Progenitor cell of endocrine pancreas (in vitro differentiated cells): ENCODE measurements at places on chromosomes 2 and 18.

DNA sequence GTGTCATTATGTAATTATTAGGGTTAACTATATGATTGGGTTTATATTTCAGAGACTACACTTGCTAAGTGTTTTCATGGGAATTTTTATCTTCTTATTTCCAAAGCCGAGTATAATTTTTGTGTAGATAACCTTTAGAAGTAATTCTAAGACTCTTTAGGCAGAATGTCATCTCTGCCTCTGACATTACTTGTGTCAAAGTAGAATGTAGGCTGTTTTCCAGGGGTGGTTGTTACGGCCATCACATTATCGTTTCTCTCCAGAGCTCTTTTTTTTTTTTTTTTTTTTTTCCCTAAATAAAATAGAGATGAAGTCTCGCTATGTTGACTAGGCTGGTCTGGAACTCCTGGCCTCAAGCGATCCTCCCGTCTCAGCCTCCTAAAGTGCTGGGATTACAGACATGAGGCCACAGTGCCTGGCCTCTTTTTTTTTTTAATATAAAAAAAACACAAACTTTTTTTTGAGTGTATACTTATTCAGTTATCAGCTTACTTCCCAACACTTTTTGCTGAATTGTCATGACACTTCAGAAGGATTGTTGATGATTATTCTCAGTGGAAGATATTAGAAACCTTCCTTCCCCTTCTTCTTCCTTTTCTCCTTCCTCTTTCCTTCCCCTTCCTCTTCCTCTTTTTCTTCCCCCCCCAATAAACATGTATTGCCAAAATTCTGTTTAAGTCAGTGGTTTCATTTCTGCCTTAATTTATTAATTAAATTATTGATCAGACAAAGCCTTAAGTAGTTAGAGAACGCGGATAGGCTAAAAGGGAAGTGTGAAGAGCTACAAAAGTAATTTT, 2.3 kb downstream of the PIKFYVE start:
- peaks cover 24% of the 10 kb centered on the region for H3K4me1 ChIP-seq
- no peak overlapping the region for H3K27ac ChIP-seq
- H3K4me3 ChIP-seq, result peak overlapping the region; percentile 94

GRCh38 chr2:186584053-186584452, 5.8 kb upstream of the ITGAV start:
- H3K27ac ChIP-seq, result no peak overlapping the region
- no peak overlapping the region for H3K4me3 ChIP-seq
- no peaks in the 10 kb centered on the region for H3K36me3 ChIP-seq

GRCh38 chr2:157193461-157193860, 64.0 kb upstream of the GALNT5 start:
- peaks cover 1% of the 10 kb centered on the region for H3K4me1 ChIP-seq
- H3K4me3 ChIP-seq, result no peak overlapping the region
- no peak for DNase-seq

DNA sequence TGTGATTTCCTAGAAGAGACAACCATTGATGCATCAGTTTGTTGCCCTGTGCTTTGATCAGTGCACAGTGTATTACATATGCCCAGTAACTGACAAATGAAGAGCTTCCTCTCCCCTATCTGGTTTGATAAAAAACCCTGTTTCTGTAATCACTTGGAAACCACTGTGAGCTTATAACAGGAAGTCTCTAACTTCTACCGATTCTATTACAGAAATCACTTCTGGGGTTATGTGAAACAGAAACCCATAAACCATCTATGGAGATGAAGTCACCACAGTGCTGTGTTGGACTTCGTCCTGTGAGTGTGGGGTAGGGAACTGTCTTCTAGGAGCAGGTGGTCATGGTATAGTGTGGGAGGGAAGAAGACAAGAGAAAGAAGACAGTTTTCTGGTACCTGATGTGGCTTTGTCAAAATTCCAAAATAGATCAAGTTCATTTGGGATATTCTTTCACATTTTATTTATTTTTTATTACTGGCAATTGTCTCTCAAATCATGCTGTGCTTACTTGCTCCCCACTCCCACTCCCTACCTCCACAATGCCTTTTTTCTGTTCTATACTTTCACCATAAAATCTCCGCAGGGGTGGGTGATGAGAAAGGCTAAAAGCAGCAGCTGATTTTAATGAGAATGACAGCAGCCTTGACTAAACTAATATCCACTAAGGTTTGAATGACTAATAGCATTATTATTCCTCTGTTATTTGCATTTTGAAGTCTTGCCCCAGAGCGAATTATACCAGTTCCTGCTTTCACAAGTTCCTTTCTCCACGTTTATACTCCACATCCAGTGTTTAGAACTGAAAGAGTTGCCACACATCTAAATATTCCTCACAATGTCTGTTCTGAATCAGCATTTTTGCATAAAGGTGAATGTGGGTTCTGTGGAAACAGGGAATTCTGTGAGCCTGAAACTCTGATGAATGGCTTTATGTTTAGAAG, 41.7 kb upstream of the RND3 start:
- no peak for DNase-seq
- peaks cover 30% of the 10 kb centered on the region for H3K4me1 ChIP-seq
- no peak overlapping the region for H3K27ac ChIP-seq
- H3K36me3 ChIP-seq, result no peaks in the 10 kb centered on the region

DNA sequence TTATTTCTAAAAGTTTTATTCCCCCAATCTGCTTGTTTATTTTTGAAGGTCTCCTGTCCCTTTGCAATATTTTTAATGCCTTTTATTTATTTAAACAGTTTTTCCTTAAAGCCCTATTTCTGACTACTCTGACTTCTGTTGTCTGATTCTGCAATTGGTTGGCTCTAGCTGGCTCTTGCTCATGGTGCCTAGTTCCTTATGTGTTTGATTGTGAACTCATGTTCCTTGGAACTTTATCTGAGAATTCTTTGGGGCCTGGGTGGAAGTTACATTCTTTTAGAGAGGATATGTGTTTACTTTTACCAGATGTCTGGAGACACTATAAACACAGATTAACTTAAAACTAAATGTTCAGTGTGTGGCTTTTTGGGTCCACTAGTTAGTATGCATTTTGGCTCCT, 175.9 kb downstream of the DYSF start:
- peaks cover 8% of the 10 kb centered on the region for H3K4me1 ChIP-seq
- H3K27ac ChIP-seq, result no peak overlapping the region
- DNase-seq, result no peak
- peaks cover 1% of the 10 kb centered on the region for H3K36me3 ChIP-seq
- no peaks in the 10 kb centered on the region for H3K27me3 ChIP-seq

DNA sequence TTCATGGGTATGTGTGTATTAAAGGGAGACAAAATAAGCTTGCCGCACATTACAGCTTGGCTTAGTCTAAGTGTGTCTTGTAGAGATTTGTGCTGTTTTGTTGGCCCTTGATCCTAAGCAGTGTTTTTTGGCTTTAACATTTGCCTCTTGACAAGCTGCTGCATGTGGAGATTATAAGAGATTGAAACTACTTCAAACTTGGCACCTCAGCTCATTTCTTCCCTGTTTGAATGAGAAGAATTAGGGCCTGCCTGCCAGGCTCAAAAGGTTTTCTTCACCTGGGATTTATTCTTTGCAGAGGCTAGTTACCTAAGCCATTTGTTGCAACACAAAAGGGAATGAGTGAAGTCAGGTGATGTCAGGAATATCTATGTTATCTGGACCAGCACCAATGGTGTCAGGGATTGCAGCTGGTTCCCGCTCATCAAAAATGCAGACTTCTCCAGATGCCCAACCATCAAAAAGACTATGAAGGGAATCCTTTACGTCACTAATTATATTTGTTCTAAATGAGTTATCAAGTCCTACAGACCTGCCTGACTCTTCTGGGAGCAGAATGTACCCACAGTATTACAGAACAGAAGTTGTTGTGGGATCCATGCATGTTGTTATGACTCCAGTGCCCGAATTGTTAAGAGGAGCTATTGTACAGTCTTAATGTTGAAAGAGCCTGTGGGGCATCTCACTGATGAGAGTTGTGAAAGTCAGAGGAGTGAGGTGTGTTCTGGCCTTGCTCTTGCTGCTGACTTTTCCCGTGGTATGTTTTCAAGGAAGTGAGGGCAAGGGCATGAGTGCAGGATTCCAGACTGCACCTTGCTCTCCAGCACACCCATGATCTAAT, 31.0 kb downstream of the ABCA12 start:
- no peaks in the 10 kb centered on the region for H3K4me1 ChIP-seq
- H3K4me3 ChIP-seq, result no peak overlapping the region
- no peaks in the 10 kb centered on the region for H3K27me3 ChIP-seq
- H3K27ac ChIP-seq, result no peak overlapping the region
- no peaks in the 10 kb centered on the region for H3K36me3 ChIP-seq

DNA sequence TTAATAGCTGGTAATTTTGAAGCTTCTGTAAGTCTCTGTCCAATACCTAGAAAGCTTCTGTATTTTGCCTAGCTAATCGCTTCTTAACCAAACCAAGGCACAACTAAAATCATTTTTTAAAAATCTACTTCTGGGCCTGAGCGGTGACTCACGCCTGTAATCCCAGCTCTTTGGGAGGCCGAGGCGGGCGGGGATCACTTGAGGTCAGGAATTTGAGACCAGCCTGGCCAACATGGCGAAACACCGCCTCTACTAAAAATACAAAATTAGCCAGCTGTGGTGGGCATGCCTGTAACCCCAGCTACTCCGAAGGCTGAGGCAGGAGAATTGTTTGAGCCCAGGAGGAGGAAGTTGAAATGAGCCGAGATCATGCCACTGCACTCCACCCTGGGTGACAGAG, 148.6 kb upstream of the FIGN start:
- H3K27me3 ChIP-seq, result no peaks in the 10 kb centered on the region

GRCh38 chr2:36335597-36335996, 20.0 kb upstream of the CRIM1 start:
- H3K4me1 ChIP-seq, result peaks cover 15% of the 10 kb centered on the region
- H3K27me3 ChIP-seq, result no peaks in the 10 kb centered on the region
- H3K4me3 ChIP-seq, result no peak overlapping the region
- H3K27ac ChIP-seq, result no peak overlapping the region
- DNase-seq, result no peak

DNA sequence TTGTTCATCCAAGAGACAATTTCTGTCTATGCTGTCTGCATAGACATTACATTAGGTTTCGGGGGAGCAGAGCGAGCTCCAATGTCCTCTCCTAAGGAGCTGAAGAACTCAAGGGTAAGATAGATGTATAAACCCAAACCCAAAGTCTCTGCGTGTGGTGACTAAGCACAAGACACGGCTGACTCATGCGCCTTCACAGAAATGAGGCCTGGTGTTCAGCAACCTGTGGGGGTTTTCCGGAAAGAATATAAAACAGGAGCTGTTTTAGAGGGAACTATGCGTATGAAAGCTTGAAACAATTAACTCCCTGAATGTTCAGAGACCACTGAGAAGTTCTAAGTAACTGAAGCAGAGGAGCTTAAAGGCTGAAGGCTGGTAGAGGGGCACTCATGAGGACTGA, 154.7 kb downstream of the SOX11 start:
- no peak for DNase-seq
- H3K27ac ChIP-seq, result no peak overlapping the region
- peaks cover 20% of the 10 kb centered on the region for H3K27me3 ChIP-seq
- no peaks in the 10 kb centered on the region for H3K36me3 ChIP-seq
- H3K4me3 ChIP-seq, result no peak overlapping the region
- peaks cover 23% of the 10 kb centered on the region for H3K4me1 ChIP-seq

- no peak overlapping the region for H3K4me3 ChIP-seq
- DNase-seq, result no peak
- H3K27ac ChIP-seq, result no peak overlapping the region
- H3K36me3 ChIP-seq, result no peaks in the 10 kb centered on the region
- peaks cover 6% of the 10 kb centered on the region for H3K4me1 ChIP-seq
These were observed 930.0 kb upstream of the KLHL29 start for GRCh38 chr2:22454826-22455485.

GRCh38 chr18:6741232-6741663, 11.7 kb downstream of the ARHGAP28 start:
- no peaks in the 10 kb centered on the region for H3K27me3 ChIP-seq
- H3K36me3 ChIP-seq, result peaks cover 12% of the 10 kb centered on the region
- no peak overlapping the region for H3K27ac ChIP-seq
- H3K4me3 ChIP-seq, result no peak overlapping the region
- H3K4me1 ChIP-seq, result peaks cover 43% of the 10 kb centered on the region

- no peak overlapping the region for H3K4me3 ChIP-seq
- peaks cover 38% of the 10 kb centered on the region for H3K4me1 ChIP-seq
- no peaks in the 10 kb centered on the region for H3K27me3 ChIP-seq
- peak overlapping the region; percentile 43 for H3K27ac ChIP-seq
- DNase-seq, result no peak
These were observed 8.1 kb downstream of the SEPTIN2 start for GRCh38 chr2:241323778-241324177.

DNA sequence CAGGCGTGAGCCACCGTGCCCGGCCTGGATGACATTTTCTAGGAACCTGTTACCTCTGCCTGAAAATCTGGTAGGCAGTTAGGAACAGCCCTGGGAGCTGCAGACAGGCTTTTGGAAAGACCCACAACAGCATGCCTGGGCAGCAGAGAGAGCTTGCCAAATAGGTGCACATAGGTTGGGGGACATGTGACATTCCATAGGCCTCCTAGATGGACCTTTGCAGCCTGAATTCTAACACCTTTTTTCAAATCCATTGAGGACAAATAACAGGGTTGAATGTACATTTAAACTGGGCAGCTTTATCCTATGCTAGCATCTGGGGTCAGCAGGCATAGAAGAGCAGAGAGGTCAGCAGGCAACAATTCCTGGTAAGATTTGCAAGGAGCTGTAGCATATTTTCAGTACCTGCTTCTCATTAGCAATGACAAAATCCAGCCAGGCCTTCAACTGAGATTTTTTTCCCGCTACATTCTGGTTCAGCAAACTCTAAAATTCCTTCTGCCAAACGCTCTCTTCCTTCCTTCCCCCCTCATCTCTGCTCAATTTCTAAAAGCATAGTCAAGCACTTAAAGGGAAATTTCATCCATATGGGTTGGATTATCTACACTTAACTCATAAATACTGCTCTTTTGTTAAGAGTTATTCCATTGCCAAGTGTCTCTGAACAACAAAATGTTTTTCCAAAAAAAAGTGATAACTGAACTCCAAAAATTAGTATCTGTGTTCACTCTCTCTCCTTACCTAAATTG, 75.2 kb downstream of the SOWAHC start:
- peak overlapping the region; percentile 93 for H3K27ac ChIP-seq
- peaks cover 49% of the 10 kb centered on the region for H3K4me1 ChIP-seq
- H3K27me3 ChIP-seq, result no peaks in the 10 kb centered on the region
- DNase-seq, result no peak
- no peak overlapping the region for H3K4me3 ChIP-seq

DNA sequence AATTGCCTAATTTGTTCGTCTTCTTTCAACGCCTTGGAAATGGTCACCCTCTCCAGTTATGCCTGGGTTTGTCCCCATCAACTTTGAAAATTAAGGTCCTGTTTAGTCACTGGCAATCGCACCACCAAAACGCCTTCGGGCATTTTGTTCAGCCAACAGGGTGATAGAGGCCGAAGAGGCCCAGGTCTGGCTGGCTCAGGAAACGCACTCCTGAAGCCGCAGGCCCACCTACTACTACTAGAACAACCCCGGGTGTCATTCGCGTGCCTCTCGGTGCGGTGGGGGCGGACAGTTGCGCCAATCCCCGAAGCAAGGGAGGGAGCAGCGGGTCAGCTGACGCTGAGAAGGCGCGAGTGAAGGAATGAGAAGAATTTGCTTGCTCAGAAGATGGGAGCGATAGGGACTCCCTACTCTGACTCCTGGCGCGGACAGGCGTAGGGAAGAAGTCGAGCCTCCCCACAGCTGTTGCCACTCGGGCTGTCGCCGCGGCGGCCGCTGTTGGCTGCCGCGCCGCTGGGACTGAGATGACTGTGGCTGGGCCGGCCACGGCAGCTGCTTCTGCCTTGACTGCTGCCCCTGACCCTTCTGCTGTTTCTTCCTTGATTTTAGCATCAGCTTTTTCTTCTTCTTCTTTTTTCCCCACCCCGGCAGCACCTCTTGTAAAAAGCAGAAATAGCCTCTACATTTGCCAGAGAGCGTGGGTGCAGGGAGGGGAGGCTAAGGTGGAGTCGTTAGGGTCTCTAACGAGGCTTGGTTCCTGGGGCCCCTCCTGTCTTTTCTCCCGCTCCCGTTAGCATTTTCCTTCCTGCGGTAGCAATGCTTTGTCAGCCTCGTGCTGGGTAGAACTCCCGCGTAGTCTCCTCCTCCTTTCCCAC, 387.6 kb downstream of the FIGN start:
- peaks cover 20% of the 10 kb centered on the region for H3K4me1 ChIP-seq
- H3K27me3 ChIP-seq, result peaks cover 5% of the 10 kb centered on the region
- H3K36me3 ChIP-seq, result no peaks in the 10 kb centered on the region
- peak; percentile 56 for DNase-seq
